GM12892 (cell line): ENCODE measurements at places on chromosomes 7 and 10.
A peak's percentile ranks its signal among the peaks of the same experiment; 100 is the strongest.

DNA sequence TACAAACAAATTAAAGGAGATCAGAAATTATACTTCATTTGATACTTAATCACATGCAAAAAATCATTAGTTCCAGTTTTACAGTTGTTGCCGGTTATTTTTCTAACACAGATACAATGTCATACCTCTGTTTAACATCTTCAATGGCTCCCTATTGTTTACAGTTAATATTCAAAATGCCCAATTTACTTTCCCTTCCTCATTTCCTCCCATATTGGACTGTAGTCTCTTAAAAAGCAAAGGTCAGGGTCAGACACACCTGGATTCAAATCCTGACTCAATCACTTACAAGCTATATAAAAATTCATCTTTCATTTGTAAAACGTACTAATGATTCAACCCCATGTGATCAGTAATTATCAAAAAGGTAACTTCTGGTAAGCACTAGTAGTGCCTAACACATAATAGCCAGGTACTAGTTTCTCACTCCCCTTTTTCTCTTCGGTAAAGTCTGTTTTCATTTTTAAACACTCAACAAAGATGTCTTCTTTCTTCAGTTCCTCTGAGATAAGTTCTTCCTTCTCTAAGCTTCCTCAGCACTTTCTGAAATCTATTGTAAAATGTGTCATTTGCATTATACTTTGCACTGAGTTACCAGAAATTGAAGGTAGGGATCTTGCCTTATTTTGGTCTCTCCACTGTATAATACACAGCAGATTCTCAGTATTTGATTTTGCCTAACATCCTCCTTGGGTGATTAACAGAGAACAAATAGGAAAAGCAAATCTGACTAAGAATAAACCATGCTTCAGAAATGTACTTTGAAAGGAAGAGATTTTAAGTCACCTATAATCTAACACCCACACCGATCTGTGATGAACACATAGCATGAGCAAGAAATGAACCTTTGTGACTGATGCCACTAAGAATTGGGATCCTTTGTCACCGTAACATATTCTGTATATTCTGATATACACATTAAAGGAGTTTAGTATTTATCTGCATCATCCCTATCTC, 16.1 kb downstream of the KMT2C start:
- no peak for DNase-seq

DNA sequence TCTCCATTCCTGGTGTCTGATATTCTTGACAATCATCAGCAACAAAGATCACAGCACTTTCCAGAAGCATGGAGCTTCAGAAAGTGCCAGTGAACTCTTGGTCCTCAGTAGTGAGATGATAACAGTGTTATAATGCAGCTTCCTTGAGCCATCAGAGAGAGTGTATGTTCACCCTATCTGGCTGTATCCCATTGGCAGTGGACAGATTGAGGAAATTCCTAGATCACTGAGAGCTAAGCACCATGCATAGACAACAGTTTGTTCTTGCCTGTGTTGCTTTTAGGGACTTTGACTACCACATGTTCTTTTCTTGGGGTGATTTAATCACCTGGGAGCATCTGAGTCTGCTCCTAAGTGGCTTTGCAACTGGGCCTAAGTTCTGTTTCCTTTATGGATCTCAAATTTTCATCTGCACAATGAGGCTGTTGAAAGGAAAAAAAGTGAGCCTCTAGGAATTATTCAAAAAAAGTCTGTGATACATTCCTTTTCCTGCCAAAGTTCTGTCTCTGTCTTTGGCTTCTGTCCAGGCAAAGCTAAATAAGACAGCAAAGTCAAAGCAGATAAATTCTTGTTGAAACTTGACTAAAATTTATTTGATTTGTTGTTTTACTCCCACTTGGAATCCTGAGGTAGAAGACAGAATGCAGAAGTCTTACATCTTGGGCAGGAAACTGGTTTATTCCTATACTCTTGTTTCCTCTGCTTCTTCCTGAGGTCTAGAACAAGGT, 14.5 kb upstream of the ZNF282 start:
- DNase-seq = no peak

GRCh38 chr7:30594048-30594539, 584 bp upstream of the GARS1 start:
- peak; percentile 34 for DNase-seq

- no peak for DNase-seq
Measured at GRCh38 chr10:100661520-100661919, 83.9 kb upstream of the PAX2 start.

DNA sequence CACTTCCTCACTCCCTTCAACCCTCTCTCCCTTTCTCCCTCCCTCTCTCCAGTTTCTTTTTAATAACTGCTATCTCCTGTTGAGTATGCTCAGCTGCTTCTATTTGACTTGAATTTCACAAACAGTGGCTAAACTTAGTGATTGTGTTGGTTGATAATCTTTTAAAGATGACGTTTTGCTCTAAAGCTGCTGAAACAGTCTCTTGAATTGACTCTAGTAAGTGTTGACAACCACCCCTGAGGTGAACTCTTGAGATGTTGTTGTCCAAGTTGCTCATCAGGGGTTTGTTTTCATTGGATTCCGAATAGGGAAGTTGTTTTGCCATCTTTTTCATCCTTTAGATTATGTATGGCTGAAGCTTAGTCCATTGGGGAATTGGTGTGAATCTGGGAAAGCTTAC, 176.2 kb downstream of the TWIST1 start:
- no peak for DNase-seq

DNA sequence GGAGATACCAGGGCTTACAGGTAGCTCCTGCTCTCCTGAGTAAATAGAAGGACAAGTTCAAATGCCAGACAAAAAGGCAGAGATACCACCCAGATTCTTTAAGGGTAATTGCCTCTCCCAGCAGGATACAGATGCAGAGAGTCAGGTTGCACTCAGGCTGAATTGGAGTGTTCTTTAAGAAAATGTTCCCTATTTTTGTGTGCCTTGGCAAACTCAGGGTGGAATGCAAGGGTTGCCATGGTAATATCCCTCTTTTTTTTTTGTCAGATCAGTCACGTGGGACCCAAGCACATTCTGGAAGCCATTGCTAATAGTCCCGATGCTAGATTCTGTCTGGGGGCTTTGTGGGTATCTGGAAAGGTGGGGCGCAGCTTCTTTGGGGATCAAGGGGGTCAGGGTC, 628.0 kb downstream of the CALN1 start:
- no peak for DNase-seq

GRCh38 chr7:84981055-84981976, 205.5 kb downstream of the SEMA3D start:
- DNase-seq = no peak

- DNase-seq = peak; percentile 49
Measured at GRCh38 chr10:11162828-11163599, 145.3 kb downstream of the CELF2 start.

DNA sequence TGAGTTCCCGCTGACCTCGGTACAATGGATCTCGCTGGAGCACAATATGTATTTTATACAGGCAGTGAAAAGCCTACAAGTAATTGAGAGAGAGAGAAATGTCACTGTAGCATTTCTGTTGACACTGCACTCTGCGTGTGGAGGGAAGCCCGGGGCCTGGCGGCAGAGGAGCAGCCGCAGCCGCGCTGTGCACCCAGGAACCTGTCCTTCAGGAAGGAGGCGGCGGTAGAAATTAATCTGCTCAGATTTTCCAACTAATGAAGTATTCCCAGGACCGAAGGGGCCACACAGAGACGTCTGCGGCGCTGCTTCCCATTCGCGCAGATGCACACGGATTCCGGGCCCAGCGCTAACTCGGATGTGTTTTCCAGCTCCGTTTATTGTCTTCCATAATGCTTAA, 170.1 kb downstream of the EBF3 start:
- DNase-seq = no peak

GRCh38 chr7:40544871-40545303, 410.1 kb downstream of the SUGCT start:
- no peak for DNase-seq

DNA sequence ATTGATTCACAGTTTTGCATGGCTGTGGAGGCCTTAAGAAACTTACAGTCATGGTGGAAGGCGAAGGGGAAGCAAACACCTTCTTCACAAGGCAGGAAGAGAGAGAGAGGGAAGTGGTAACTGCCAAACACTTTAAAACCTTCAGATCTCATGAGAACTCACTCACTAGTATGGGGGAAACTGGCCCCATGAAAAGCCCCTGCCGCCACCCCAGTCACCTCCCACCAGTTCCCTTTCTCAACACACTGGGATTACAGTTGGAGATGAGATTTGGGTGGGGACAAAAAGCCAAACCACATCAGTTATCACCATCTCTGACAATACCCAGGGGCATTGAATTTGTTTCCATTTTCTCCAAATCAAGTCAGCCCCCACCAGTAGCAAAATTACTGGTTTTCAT, 740.4 kb downstream of the GATA3 start:
- no peak for DNase-seq

DNA sequence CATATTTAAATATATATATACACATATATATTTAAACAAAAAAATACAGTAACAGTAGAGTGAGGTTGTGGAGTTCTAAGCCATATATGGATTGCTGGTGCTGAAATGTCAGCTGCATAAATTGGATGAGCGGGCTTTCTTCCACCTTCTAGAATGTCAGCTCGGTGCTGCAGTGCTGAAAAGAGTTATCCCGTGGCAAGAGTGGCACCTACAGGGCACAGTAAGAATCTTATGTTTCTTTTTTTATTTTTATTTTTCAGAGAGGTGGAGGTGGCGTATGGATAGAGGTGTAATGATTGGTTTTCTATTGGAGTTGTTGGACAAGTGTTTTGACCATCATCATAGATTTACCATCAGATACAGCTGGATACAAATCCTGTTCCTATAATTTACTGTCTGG, 86.2 kb upstream of the DYNC1I1 start:
- no peak for DNase-seq

DNA sequence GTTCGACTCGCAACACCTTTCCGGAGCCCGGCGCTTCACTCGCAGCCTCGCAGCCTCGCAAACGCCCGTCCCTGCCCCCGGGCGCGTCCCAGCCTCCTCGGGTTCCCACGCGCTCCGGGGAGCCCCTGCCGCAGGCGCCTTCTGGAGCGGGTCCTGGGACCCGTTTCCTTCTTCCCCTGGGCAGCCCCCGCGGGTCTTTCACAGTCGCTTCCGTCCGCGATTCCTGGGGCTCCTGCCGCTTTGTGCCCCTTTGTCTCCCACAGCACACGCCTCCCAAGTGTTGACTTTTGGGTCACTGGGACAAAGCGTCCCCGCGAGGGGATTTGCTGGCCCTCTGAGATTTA, 140.7 kb downstream of the DYNC2I1 start:
- DNase-seq = no peak

GRCh38 chr7:2639695-2640481, 8.1 kb downstream of the TTYH3 start:
- no peak for DNase-seq

GRCh38 chr7:11328309-11328708, 354.6 kb downstream of the PHF14 start:
- DNase-seq = no peak

DNA sequence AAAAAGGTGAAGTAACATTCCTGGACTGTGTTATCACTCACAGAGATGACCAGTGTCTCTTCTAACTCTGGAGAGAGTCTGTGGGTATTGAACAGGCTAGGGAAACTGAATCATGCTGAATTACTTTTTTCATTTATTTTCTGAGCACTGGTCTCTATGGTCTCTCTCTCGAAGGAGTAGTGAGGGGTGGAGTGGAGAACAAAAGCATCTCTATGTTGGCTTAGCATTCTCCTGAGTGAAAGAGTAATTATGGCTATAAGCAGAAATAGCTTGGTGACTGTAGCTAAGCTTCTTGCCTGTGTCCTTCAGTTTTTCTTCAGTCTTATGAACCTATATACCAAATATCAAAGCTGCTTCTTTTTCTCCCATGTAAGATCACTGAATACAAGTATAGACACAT, 64.6 kb upstream of the PTN start:
- DNase-seq = no peak

DNA sequence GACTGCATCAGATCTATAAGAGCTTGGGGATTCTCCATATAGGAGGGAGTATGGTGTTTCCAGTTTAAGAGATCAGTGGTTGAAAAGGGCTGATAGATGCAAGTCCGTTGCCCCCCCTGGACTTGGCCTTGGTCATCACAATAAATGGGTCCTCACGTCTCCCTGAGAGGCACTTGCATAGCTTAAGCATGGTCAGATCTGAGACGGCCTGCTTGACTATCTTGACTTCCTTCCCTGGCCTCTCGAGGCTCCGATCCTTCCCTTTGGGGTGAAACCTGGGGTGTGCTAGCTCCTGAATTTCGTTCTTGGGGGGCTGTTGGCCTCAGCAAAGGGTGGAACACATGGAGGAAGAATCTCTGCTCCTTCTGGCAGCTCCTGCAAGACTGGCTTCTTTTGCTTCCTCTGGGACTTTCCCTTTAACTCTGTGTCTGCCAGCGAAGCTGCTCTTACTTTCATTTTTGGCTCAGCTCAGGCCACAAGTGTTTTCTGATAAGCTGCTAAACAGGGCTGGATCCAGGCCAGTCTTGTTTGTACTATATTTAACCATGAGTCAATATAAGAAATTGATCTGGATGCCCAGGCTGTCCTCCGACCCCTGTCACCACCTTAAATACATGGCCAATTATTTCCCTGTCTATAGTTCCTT, 11.2 kb upstream of the ZNF485 start:
- DNase-seq = peak; percentile 34

- no peak for DNase-seq
Measured at GRCh38 chr7:45715471-45716352, 141.5 kb downstream of the ADCY1 start.

DNA sequence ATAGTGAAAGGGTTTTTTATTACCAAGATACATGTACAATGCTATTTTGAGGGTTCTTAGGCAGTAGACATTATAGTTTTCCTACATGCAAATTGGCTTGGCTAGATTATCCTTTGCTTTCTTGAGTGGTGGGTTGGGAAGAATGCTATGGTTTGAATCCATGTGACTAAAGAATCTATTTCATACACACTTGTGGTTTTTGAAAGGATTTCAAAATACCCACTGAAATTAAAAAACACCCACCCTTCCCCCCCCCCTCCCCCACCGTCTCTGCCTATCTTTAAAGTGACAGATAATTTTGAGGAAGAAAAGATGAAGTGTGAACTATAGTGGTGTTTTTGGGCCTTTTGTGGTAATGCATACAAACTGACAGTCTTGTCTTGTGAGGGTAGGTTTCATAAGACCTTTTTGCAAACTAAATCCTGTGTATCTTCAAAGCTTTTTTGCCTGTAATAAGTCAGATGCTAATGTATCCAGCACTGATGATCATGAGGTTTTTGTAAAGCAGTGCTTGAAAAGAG, 90.9 kb downstream of the TPST1 start:
- no peak for DNase-seq

DNA sequence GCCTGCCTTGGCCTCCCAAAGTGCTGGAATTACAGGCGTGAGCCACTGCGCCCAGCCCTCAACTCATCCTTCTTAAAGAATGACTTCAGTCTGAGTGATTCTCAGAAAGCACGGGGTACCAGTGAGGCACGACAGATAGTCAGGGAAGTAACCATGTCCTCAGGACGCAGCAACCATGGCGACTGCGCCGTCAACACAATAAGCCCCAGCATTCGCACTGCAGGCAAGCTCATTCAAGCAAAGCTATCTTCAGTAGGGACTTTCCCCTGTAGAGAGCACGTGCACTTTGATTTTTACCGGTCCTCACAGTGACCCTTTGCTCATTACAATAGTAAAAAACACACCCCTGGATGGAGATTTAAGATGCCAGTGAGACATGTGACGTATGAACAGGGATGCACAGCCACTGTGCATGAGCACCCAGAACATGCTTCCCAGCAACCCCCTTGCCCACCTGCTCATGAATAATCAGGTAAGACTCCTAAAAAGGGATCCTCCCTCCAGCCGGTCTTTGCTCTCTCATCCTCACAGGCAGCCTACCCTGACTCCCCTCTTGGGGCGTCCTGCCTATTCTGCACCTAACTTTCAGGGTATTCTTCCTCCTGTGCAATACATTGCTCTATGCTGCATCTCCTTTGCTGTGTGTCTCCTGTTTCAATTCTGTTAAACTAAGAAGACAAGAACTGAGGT, 9.1 kb downstream of the WDR86 start:
- peak; percentile 44 for DNase-seq

- DNase-seq = no peak
Measured at GRCh38 chr10:129332476-129332875, 134.6 kb upstream of the MGMT start.
